ENCODE measurements at places on chromosomes 16 and 17.

GRCh38 chr17:16491703-16492612, at the start of gene LRRC75A:
TSS of gene LRRC75A (minus strand) at chr17:16492193. CDS start at chr17:16491990, 203 bp downstream.
- DNase-seq = peak; percentile 35

DNA sequence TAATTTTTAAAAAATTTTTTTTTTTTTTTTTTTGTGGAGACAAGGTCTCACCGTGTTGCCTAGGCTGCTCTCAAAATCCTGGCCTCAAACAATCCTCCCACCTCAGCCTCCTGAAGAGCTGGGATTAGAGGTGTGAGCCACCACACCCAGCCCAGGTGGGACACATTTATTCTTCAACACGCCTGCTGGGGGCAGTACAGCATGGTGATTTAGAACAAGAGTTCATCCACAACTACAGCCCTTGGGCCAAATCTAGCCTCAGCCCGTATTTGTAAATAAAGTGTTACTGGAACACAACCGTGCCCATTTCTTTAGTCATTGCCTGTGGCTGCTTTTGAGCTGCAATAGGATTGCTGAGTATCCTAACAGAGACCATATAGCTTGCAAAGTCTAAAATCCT, 92.8 kb downstream of the KATNIP start:
- no peak for DNase-seq

GRCh38 chr17:28807925-28808634, 34.5 kb downstream of the FAM222B start:
- DNase-seq = no peak

DNA sequence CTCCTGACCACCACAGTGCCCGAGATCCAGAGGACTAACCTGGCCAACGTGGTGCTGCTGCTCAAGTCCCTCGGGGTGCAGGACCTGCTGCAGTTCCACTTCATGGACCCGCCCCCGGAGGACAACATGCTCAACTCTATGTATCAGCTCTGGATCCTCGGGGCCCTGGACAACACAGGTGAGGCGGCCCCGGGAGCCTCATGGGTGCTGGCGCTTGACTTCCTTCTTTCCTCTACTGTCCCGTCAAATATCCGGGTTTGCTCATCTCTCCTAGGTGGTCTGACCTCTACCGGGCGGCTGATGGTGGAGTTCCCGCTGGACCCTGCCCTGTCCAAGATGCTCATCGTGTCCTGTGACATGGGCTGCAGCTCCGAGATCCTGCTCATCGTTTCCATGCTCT, 13.7 kb downstream of the DHX38 start:
- DNase-seq = no peak

- DNase-seq = no peak
These were observed 55.1 kb downstream of the ATP2C2 start for GRCh38 chr16:84423416-84423837.

- no peak for DNase-seq
These were observed 1.4 kb downstream of the PYDC1 start for GRCh38 chr16:31215287-31216162.

GRCh38 chr17:43226393-43226792, 2.0 kb downstream of the CCDC200 start:
- no peak for DNase-seq

- no peak for DNase-seq
These were observed 61.6 kb downstream of the TNFRSF13B start for GRCh38 chr17:16910341-16910740.

DNA sequence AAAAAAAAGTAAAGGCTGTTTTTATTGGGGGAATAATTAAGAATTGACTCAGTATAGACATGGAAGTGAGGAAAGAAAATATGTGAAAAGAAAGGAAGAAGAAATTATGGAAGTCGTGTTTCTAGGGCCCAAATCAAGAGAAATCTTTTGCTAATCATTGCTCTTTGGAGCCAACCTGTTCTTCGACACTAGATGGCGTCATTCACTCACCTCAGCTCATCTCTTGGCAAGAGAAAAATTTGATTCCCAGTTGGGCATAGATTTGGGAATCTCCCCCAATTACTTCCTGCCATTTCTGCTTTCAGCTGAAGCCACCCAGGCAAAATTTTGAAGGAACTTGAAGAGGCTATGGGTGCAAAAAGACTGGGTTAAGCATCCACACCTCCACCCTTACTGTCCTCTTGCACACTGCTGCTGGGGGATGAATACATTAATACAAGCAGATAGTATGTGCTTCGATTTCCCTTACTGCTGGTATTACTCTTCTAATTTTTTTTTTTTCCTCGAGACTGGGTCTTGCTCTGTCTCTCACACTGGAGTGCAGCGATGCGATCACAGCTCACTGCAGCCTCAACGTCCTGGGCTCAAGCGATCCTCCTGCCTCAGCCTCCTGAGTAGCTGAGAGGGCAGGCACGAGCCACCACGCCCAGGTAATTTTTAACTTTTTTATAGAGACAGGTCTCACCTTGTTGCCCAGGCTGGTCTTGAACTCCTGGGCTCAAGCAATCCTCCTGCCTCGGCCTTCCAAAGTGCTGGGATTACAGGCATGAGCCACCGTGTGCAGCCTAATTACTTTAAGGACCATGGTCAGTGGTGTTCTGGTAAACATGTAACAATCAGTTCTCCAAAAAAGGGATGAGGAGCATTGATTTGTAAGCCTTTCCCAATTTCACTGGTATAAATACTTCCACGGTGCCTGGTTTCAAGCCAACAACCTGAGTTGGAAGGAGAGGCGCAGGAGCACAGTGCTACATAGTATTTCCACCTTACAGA, 13.5 kb downstream of the PSMD7 start:
- DNase-seq = peak; percentile 24

All from naive thymus-derived CD8-positive, alpha-beta T cell (primary cell).